Choroid plexus epithelial cell (primary cell): ENCODE measurements at places on chromosomes 7 and 10.

GRCh38 chr7:94223375-94224084 is 171.2 kb upstream of the COL1A2 start:
- DNase-seq, result peak; percentile 85

DNA sequence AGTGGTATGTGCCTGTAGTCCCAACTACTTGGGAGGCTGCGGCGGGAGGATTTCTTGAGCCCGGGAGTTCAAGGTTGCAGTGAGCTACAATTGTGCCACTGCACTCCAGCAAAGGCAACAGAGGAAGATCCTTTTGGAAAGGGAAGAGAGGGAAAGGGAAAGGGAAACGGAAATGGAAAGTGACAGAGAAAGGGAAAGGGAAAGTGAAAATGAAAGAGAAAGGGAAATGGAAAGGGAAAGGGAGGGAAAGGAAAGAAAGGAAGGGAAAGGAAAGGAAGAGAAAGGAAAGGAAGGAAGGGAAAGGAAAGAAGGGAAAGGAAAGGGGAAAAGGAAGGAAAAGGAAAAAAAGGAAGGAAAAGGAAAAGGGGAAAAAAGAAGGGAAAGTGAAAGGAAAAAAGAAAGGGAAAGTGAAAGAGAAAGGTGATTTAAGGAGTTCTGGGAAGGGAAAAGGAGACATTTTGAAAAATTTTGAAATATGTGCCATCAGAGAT is 2.3 kb upstream of the ZC3HAV1 start:
- no peak for DNase-seq

DNA sequence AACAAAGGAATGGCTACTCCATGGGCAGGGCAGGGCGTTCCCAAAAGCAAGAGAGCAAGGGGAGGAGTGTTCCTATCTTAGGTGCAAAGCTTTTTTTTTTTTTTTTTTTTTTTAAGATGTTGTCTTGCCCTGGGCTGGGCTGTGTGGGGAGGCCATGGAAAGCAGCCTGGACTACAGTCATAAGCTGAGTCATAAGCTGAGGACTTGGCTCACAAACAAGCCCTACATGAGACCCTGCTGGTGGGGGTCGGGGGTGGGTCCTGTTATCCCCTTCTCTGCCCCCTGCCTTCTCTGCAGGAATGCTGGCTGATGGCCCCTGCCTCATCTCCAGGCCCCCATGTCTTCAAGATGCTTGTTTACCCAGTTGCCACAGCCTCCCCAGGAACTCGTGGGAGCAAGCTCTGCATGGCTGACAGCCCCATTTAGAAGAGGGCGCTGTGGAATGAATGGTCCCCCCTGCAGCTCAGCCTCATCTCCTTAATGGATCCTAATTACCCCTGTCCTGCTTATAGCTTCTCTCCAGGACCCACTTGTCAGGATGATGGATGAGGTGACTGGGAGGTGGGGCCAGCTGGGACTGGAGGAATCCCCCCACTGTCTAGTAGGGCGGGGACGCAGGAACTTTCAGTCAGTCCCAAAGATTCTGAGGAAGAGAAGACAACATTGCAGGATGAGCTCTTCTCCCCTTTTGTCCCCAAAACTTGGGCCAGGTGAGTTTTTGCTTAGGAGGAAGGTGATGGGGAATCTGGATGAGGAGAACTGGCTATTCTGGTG is 340.8 kb upstream of the PODXL start:
- peak; percentile 31 for DNase-seq

- no peak for DNase-seq
These were observed 105.7 kb upstream of the SEC61G start for GRCh38 chr7:54864663-54865062.

DNA sequence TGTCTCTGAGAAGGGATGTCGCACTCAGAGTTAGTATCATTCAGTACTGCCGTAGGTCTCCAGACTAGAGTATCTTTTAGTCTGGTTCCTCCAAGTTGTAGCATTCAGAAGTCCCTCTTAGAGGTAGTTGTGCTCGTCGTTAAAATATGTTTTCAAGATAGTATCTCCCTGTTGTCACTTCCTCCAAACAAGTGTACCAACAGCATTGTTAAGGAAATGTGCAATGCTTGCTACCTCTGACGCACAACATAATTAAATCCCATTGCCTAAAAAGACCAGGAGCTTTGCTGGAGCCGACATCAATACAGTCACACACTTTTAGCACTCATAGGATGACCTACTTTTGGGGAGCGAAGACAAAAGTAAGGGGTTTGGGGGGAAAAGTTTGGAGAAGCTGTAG is 80.0 kb upstream of the STK17A start:
- no peak for DNase-seq

DNA sequence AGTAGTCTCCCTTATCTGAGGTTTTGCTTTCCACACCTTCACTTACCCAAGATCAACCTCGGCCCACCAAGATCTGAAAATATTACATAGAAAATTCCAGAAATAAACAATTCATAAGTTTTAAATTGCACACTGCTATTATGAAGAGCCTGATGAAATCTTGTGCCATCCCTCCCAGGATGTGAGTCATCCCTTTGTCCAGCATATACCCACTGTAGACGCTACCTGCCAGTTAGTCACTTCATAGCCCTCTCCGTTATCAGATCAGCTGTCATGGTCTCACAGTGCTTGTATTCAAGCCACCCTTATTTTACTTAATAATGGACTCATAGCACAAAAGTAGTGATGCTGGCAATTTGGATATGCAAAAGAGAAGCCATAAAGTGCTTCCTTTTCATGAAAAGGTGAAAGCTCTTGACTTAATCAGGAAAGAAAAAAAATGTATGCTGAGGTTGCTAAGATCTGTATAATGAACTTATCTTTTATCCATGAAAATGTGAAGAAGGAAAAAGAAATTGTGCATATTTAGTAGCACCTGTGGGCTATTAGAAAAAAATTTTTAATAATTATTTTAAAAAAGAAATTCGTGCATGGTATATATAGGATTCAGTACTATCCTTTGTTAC is 9.8 kb upstream of the MRPS16 start:
- DNase-seq, result peak; percentile 89

- no peak for DNase-seq
These were observed 14.7 kb upstream of the TNS3 start for GRCh38 chr7:47596502-47597202.

- no peak for DNase-seq
These were observed 47.3 kb upstream of the ITGB8 start for GRCh38 chr7:20283385-20283784.

DNA sequence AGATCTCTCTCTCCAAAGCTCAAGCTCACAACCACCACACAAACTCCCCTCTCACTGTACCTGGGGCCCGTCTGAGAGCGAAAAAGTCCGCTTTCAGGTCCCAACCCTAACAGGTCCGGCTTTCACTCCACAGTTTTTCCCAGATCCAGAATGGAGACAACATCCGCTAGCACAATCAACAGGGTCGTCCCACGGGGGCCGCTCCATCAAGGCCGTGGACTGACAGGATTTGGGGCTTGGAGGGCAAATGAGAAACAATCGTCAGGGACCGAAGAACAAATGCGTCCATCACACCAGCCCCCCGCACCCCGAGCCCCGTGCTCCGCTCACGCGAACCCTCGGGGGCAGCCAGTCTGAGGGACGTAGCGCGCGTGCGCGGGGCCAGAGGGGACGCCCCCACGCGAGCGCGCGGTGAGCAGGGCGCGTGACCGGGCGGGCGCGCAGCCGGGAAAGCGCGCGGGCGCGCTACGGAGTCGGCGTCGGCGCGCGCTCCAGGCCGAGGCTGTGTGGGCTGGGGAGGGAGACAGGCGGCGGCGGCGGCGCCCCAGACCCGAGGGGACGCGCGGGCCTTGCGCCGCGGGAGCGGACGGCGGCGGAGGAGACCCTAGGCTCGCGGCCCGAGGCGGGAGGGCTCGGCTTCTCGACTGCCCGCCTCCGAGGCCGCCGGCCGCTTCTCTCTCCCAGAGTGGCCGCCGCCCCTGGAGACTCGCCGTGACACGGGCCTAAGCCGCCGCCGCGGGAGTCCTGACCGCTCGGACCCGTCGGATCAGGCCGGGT is at the start of gene SLK:
Gene SLK (plus strand): TSS at position 470 of the 777 bp plus-strand sequence. CDS start 606 bp downstream, outside the sequence.
- DNase-seq, result peak; percentile 85

- DNase-seq, result no peak
These were observed 101.5 kb upstream of the PODXL start for GRCh38 chr7:131657881-131658280.

DNA sequence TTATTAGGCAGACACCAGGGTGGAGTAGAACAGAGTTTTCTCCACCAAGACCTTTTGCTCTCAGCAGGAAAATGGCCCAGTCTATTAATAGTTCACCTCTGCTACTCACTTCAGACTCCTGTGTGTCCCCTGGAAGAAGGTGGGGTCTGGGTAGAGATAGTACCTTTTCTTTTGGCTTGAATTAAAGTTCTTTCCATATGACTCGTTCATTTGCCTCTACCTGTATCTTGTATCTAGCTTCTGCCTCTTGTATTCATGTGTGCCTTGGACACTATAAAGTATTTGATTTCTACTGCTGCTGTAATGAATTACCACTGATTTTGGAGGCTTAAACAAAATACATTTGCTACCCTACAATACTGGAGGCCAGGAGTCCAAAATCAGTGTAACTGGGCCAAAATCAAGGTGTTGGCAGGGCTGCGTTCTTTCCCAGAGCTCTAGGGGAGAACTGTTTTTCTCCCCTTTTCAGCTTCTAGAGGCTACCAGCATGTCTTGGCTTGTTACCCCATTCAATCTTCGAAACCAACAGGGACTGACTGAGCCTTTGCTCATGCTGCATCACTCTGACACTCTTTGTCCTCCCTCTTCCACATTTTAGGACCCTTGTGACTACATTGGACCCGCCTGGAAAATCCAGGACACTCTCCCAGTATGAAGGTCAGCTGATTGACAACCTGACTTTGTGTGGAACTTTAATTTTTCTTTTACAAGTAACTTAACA is 155.6 kb upstream of the PRSS58 start:
- no peak for DNase-seq

- DNase-seq, result no peak
These were observed 17.5 kb downstream of the GBF1 start for GRCh38 chr10:102262744-102263370.

- DNase-seq, result peak; percentile 92
These were observed 88.9 kb upstream of the KLF6 start for GRCh38 chr10:3873728-3874461.

DNA sequence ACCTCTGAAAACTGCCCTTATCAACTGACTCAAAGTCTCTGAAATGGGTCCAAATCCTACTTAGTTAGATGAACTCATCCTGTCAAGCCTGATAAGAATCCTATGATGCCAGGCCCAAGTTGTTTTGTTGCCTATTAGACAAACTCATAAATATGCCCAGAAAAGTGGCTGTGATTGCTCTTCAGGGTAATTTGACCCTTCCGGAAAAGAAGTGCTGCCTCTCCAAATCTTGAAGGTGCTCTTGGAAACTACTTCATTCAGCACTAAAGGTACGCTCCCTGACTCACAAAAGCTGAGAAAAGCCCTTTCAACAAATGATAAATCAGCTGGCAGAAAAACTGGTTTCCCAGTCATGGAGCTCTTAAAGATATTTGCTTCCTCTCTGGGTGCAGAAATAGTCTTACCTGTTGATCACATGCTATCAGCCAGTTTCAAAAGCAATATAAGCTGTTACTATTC is 6.7 kb downstream of the IFIT5 start:
- DNase-seq, result no peak

- DNase-seq, result no peak
These were observed 63.5 kb downstream of the PAX2 start for GRCh38 chr10:100808876-100809275.

GRCh38 chr7:86784765-86785164 is 141.1 kb downstream of the GRM3 start:
- no peak for DNase-seq

DNA sequence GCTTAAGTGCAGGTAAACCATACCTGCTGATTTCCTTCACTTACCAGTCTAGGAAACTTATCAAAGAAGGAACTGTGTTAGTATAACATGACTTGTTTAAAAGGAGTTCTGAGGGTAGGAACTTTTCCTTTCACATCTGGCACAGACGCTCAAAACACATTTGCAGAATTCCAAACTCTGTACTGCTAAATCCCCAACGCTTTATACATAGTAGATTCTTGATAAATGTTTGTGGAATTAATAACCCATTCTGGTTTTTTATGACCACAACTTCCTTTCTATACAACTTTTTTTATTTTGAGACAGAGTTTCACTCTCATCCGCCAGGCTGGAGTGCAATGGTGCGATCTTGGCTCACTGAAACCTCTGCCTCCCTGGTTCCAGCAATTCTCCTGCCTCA is 7.7 kb upstream of the TRUB1 start:
- no peak for DNase-seq

GRCh38 chr7:106788637-106789036 is 76.4 kb upstream of the PIK3CG start:
- DNase-seq, result no peak

- no peak for DNase-seq
These were observed 181.2 kb downstream of the BICC1 start for GRCh38 chr10:58693919-58694318.

GRCh38 chr10:8275911-8276310 is 221.4 kb downstream of the GATA3 start:
- no peak for DNase-seq

DNA sequence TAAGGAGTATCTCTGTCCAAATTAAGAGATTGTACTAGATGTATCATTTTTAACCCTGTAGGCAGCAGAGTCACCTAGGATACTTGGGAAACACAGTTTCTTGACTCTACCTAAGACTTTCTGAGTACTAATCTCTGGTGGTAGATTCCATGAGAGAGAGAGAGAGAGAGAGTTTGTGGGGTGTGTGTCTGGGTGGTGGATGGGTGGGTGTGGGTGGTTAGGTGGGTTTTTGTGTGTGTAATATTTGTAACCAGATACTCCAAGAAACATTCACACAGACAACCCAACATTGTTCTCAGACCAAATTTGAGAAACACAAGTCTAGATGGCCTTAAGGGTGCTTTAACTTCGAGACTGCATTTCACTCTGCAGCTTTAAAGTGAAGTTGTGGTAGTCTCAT is 215.2 kb downstream of the PRKG1 start:
- no peak for DNase-seq

DNA sequence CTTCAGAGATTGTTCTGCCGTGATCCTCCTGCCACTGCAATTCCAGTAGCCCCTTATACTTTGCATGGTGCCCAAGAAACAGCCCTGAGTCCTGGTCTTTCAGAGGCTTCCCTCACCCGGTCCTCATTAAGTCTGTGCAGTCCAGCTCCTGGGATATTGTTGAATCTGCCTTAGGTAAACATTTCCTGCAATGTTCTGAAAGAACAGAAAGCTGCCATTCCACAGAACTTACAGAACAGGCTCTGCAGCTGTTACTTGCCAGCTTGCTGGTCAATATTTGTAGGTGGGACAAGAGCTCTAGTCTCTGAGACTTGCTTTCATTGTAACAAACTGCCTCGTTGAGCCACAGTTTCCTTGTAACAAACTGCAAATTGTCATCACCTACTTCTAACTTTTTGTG is 115.0 kb upstream of the KIF5B start:
- no peak for DNase-seq

- peak; percentile 76 for DNase-seq
These were observed 225.8 kb upstream of the KLF14 start for GRCh38 chr7:130959743-130960207.

GRCh38 chr10:108567899-108568752 is 1355.2 kb downstream of the XPNPEP1 start:
- DNase-seq, result no peak
